GF-D8 (cell line): ENCODE measurements at places on chromosomes 1 and 21.

DNA sequence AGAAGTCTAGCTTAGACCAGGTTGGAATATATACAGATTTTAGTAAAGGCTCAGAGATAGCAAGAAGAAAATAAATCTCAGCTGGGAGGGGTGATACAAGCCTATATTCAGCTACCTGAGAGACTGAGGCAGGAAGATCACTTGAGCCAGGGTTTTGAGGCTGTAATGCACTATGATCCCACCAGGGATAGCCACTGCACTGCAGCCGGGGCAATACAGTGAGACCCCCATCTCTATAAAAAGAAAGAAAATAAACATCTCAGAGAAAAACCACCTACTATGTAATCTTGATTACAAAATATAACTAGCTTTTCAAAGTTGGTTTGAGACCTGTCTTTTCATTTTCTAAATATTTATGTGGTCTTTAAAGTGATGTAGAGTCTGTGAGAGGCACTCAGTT lies 47.7 kb downstream of the IL23R start:
- DNase-seq, result no peak

GRCh38 chr1:26537951-26538352 lies 8.4 kb downstream of the RPS6KA1 start:
- peak; percentile 54 for DNase-seq

GRCh38 chr1:234746798-234747196 lies 136.8 kb upstream of the IRF2BP2 start:
- DNase-seq, result no peak

DNA sequence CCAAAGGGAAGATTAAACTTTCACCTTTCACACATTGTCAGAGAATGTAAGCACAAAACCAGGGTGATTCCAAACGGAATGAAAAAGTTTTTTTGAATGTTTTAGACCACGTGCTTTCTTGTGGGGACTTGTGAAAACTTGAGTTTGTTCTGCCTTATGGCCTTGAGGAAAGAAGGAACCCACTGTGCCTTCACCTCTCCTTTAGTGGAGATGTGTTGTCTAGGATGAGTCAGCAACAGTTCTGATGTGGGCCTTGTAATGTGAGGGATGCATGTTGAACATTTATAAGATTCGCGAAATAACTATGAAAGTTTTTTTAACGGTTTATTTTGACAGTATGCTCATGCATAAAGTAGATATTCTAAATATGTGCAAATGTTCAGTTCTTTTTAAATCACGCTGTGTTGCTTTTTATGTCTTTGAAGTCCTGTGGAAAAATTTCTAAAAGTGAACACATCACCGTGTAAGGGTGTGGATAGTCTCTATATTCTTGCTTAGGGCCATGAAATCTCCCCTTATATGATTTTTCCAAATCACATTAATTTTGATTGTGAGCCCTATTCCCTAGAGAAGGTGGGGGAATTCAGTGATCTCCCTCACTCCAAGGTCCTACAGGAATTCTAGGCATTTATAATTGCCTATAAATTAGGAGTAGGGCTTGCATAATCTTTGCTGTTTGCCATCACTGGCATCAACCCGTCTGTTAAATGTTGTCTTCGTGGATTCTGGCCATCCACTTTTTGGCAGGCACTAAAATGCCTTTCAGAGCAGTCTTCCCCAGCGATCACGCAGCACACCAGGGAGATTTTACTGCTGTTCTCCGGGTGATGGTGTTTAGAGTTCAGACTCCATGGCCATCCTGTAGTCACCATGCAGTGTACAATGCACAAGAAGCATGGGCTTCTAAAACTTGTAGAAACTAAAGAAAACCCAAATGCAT lies 47.4 kb downstream of the PLA2G4A start:
- DNase-seq, result no peak
